ENCODE measurements at places on chromosomes 13 and 19.

GRCh38 chr13:45788011-45788410, 63.5 kb downstream of the SIAH3 start:
- no peak for DNase-seq

DNA sequence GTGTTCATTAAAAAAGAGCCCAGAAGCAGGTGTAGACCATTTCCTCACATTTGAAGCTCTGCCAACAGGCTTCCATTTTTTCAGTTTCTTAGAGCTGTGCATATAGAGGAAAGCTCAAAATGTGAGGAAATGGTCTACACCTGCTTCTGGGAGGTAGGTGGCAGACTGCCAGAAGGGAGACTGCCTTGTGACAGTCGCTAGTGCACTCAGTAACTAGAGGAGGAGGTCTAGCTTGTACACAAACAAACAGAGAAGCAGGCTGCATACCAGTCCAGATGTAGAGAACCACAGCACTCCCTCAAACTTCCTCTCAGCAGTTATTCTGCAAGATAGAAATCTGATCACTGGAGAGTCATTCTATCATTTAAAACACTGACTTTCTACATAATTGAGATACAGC, 800.2 kb downstream of the EFNB2 start:
- DNase-seq: no peak

DNA sequence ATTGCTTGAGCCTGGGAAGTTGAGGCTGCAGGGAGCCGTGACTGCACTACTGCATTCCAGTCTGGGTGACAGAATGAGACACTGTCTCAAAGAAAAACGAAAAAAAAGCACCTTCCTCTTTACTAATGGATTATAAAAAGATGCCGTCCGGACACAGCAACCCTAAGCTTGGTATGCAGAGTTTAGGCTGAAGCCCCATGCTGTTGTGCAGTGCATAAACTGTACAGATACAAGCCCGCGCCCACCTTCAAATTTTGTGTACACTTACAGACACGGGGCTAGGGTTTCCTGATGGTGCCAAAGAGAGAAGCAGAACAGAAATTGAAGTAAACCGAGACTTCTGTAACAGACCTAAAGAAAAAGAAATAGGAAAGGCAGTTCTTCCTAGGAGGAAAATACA, 9.0 kb downstream of the LPAR6 start:
- no peak for DNase-seq

- no peak for DNase-seq
Measured at GRCh38 chr19:50969413-50969760, at the start of gene KLK6. KLK6 (minus strand) TSS chr19:50969591; CDS start chr19:50968104, 1,487 bp downstream.

GRCh38 chr13:76474356-76474755, 411.8 kb downstream of the KCTD12 start:
- DNase-seq: no peak

GRCh38 chr19:10352764-10353671, 13.6 kb upstream of the ICAM3 start:
- DNase-seq: no peak

- DNase-seq: no peak
Measured at GRCh38 chr13:28753208-28753892, 34.6 kb upstream of the SLC46A3 start.

DNA sequence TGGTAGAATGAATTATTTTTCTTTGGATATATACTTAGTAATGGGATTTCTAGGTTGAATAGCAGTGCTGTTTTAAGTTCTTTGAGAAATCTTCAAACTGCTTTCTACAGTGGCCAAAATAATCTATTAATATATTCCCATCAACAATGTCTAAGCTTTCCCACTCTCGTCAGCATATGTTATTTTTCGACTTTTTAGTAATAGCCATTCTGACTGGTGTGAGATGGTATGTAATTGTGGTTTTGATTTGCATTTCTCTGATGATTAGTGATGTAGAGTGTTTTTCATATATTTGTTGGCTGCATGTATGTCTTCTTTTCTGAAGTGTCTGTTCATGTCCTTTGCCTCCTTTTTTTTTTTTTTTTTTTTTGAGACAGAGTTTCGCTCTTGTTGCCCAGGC, 90.2 kb upstream of the CSNK1A1L start:
- no peak for DNase-seq

DNA sequence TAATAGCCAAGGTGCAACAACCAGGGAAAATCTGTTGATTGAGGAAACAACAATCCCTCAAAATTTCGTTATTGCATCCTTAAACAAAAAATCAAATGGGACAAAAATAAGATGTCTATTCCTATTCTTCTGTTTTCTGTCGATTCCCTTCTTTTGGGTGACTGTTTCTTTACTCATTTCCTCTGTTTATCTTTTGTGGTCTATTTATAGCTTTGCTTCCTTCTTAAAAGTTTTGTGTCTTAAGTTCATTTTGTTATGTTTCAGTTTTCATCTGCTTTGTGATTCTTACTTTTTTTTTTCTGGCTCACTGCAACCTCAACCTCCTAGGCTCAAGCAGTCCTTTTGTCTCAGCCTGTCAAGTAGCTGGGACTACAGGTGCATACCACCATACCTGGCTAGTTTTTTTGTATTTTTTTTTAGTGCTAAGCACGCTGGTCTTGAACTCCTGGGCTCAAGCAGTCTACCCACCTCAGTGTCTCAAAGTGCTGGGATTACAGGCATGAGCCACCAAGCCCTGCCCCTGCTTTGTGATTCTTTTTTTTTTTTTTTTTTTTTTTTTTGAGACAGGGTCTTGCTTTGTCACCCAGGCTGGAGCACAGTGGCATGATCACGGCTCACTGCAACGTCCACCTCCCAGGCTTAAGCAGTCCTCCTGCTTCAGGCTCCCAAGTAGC, 10.4 kb downstream of the ZNF146 start:
- DNase-seq: no peak

DNA sequence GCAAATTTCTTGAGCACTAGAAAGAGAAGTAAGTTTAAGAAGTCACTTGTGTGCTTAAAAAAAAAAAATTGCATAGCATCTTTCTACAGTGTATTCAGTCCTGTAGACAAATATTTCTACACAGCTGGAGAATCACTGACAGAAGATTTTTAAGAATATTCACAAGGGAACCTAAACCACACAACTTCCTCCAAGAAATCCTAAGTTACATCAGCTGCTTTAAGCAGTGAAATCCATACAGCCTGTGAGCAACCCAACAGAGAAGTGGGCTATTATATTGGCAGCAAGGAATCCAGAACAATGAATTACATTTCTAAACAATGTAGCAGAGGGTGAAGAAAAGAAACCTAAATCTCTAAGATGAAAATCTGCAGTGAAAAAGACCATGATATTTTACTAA, 1.5 kb downstream of the DOCK9 start:
- no peak for DNase-seq

DNA sequence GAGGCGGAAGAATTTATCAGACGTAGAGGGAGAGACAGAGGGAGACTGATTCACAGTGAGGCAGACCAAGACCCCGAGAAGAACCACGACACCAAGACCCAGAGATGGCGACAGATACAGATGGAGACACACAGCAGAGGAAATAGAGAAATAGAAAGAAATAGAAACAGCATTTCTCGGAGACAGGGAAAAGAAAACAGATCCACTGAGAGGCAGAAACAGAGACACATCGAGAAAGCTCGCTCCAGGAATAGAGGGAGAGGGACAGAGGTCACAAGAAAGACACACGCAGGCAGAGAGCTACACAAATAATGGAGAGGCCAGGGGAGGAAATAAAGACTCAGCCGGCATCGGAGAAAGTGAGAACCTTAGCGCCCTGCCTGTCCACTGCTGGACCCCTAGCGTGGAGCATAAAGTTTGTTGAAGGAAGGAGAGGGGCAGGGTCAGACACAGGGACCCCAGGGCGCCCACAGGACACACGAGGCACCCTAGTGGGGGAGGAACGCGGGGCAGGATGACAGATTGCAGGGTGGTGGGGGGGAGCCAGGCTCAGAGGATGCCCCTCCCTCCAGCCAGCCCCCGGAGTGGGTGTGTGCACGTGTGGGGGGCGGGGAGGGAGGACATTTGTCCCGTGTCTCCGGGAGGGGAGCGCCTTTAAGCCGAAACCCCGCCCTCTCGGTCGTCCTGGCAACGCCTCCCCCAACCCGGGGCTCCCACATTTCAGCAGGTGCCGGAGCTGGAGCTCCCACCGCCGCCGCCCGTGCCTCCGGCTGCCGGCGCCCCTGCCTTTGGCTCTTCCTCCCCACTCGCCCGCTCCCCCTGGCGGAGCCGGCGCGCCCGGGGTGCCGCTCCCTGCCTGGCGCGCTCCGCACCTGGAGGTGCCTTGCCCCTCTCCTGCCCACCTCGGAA, at the start of gene PRKCG:
PRKCG (plus strand) TSS at position 716 of the 909 bp plus-strand sequence. CDS start 298 bp downstream, outside the sequence.
- peak; percentile 60 for DNase-seq

- DNase-seq: no peak
Measured at GRCh38 chr13:80962855-80963254, 621.9 kb upstream of the SPRY2 start.

DNA sequence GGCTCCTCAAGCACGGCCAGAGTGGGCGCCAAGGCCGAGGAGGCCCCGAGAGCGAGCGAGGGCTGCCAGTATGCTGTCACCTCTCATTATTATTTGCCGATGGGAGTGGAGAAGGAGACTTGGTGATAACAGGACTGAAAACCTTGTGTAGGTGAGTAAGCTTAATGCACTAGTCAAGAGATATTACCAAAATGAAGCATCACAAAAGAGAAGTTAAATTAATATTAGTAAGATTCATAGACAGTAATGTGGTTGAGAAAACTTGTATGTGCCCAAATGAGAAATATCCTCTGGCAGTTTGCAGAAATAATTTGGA, 204.5 kb upstream of the SLITRK1 start:
- DNase-seq: no peak

GRCh38 chr19:43441716-43442115, 23.7 kb downstream of the LYPD3 start:
- no peak for DNase-seq

DNA sequence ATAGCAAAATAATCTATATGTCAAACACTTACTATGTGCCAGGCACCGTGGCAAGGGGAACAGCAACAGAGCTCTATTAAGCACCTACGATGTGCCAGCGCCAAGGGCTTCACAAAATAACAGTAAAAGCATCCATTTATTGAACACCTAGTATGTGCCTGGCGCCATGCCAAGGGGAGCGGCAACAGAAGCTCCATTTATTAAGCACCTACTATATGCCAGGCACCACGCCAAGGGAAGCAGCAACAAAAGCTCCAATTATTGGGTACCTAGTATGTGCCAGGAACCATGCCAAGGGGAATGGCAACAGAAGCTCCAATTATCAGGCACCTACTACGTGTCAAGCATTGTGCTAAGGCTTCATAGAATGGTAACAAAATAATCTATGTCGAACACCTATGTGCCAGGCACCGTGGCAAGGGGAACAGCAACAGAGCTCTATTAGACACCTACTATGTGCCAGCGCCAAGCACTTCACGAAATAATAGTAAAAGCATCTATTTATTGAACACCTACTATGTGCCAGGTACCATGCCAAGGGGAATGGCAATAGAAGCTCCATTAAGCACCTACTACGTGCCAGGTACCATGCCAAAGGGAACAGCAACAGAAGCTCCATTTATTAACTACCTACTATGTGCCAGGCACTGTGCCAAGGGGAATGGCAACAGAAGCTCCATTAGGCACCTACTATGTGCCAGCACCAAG, 107.7 kb downstream of the PTPRS start:
- no peak for DNase-seq

- no peak for DNase-seq
Measured at GRCh38 chr13:34265046-34265679, 447.2 kb downstream of the RFC3 start.

DNA sequence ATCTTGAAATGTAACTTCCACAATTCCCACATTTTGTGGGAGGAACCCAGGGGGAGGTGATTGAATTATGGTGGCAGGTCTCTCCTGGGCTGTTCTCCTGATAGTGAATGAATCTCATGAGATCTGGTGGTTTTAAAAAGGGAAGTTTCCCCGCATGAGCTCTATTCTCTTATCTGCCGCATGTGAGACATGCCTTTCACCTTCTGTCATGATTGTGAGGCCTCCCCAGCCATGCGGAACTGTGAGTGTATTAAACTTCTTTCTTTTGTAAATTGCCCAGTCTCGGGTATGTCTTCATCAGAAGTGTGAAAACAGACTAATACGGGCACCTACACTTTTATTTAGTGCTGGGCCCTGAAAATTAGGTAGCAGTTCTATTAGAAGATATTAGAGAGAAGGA, 45.8 kb downstream of the TNFSF13B start:
- no peak for DNase-seq

- no peak for DNase-seq
Measured at GRCh38 chr13:34478376-34478775, 463.7 kb upstream of the NBEA start.

- DNase-seq: no peak
Measured at GRCh38 chr19:6076675-6077463, 33.4 kb downstream of the RFX2 start.

DNA sequence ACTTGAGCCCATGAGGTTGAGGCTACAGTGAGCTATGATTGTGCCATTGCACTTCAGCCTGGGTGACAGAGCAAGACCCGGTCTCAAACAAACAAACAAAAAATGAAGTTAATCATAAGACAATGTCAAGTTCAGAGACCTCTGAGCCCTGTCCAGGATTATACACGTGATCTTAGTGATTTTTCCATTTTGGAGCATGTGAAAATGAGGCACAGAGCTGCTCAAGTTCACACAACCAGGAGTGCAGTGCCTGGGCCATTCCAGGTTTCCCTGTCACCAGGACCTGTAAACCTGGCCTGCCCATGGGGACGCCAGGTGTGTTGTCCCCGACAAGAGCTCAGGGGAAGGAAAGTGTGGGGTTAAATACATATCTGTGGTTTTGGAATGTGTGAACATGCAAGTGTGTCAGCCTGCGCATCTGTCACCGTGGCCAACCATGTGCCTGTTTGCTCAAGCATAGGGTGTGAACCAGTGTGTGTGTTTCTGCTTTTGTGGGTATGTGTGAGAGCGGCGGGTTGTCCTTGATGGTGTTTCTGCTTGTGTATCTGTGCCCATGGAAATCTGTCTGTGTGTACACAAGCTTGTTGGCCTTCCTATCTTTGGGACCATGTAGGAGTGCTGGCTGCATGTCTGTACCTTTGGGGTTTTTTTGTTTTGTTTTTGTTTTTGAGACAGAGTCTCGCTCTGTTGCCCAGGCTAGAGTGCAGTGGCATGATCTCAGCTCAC, 1.5 kb upstream of the FXYD1 start:
- no peak for DNase-seq

GRCh38 chr13:99982036-99982730, 599 bp downstream of the ZIC2 start:
- DNase-seq: no peak

DNA sequence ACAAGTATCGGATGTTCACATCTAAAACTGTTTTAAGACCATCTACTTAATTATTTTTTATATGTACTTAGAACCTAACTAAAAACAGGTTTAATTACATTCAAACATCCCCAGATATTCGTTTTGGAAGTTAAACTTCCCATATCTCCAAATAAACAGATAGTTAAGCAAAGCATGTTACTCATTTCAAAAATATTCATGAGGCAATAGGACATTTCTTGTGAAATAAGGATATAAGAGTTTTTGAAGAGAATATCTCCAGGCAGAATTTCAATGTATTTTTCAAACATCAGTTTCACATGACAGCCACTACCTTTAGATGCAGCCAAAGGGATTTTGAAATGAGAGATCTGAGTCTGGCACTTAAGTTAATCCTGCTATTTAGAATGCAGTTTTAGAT, 697.5 kb downstream of the SLITRK1 start:
- no peak for DNase-seq
